ENCODE measurements at places on chromosomes 7 and 10.

DNA sequence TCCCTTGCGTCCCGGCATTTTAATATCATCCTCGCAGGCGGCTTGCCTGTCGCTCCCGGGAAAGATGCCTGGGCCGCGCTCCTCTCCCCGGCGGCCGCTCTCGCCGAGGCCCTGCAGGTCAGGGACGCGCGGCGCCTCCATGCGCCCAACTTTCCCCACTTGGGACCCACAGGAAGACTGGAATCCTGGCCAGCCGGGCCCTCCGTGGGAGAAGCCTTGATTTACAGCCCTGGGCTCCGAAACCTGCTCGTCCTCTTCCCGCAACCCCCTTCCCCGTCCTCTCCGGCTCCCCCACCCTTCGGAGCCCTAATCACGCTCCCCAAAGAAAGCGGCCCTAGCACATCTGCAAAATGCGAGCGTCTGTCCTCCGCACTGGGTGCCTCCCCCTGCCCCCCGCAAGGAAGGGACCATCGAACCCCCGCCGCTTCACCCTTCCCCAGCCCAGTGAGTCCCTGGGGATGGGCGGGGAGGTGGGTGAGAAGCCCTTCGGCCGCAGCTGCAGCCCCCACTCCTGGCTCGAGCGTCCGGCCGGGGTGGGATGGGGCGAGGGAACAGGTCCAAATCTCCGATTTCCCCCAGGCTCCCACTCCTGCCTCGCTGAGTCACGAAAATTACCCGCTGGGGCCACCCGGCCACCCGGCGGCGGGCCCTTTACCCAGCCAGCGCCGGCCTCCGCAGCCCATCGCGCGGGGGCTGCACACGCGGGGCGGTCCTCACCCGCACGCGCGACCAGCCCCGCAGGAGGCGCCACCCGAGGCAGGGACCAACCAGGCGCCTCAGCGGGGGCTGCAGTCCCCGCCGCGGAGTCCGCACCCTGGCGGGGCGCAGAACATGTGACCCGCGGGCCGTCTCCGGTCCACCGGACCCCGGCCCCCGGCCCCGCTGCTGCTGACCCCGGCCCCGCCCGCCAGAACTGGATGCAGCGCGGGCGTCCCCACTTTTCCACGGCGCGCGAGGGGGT lies 695 bp downstream of the HSPA12A start:
- no peak for DNase-seq

DNA sequence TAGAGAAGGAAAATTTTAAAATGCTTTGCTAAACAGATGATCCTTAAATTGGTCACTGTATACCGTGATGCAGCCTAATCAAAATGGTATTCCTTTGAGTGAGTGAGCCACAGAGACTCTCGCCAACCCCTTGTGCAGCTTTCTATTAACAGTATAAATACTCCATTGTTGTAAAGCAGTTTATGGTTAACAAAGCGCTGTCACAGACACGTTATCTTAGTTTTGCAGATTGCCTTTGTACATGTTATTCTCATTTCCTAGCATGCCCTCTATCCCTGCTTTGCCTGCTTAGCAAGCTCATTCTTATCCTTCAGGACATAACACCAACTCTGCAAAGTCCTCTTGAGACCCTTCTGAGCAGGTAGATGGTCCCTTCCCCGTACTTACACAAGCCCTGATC lies 694.4 kb downstream of the AUTS2 start:
- no peak for DNase-seq

DNA sequence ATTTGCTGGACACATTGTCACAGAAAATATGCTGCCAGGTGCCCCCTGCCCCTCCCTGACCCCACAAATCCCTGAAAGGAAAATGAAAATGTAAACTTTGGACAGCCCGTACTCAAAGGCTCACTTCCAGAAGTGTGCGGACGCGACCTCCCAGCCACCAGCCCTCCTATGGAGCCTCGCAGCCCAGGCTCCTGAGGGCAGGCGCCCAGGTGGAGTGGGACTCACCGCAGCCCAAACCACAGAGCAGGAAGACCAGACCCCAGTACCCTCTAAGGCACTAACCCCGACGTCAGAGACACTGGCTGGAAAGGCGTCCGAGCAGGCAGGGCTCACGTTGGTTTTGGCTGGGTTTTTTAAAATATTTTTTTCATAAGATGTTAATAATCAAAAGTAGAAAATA lies 57.3 kb downstream of the CSGALNACT2 start:
- DNase-seq = no peak

DNA sequence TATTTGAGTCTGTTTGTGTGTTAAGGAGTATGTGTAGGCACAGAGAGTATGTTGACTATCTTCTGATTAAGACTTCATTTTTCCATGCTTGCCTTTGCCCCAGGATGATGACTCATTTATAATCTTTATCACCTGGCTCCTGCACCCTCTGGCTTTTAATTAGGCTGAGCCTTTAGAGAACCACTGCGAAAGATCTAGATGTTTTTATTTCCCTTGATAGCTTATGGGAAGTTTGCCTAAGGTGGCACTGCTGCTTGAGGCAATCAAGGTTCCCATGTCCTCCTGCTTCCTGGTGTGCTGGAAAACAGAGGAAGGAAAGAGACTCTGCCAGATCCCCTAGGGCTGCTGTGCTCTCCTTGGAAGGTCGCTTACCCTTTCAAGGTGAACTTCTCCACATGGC lies 114.6 kb downstream of the ARL4A start:
- no peak for DNase-seq

GRCh38 chr7:28346676-28347363 lies 65.5 kb upstream of the CREB5 start:
- DNase-seq = no peak

DNA sequence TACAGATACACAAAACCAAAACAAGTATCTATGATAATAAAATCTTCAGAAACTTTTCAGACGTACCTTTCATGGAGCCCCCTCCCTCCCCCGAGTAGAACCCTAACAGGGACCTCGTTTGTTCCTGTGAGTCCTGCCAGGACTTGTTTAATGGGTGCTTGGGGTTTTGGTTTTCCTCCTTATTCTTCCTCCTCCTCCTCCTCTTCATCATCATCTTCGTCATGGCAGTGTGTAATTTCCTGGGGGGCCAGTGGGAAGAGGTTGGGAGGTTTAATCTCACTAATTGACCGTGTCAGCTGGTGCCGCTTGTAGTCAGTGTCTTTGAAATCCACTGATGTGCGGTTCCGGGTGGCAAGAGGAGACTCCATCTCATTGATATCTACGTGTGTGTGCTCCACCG lies 103.6 kb downstream of the NT5C2 start:
- no peak for DNase-seq

DNA sequence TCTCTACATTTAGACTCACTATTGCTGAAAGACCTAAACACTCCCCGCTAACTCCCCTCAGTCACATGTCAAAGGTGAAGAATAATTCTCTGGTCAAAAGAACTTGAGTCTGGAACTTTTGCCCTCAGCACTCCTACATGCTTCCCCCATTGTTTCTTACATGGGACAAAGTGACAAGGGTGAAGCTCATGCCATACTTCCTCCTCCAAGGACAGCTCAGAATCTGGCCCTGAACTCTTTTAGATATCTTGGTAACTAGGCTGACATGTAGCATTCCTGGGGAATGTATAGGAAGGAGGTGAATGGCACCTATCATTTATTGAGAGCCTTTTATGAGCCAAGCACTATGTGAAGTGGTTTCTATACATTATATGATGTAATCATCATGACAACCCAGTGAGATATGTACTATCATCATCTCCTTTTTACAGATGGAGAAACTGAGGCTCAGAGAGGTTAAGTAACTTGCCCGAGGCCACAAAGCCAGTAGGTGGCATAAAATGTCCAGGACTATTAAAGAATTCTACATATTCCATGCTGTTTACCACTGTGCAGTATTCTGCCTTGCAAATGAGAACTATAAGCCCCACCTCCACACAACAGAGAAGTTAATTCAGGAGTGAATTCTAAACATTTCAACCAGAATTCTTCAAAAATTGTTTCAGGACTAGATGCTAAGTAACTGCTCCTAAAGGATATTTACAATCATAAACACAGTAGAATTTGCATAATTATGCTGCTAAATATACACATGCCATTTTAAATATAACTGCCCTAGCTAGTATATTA lies 246.6 kb downstream of the ARHGAP21 start:
- no peak for DNase-seq

- DNase-seq = no peak
These were observed 765.0 kb downstream of the INHBA start for GRCh38 chr7:40937879-40938278.

GRCh38 chr10:48533951-48534720 lies 70.7 kb downstream of the ARHGAP22 start:
- no peak for DNase-seq
